Spinal cord (tissue), 10 donors: ENCODE measurements at places on chromosomes 1 and 21. TPM values are rescaled to one million over a fixed set of nuclear protein-coding genes. Genes with fewer than 3 reads are reported as not detected.

The GPN2 gene
- polyA plus RNA-seq = 30.0 TPM

DNA sequence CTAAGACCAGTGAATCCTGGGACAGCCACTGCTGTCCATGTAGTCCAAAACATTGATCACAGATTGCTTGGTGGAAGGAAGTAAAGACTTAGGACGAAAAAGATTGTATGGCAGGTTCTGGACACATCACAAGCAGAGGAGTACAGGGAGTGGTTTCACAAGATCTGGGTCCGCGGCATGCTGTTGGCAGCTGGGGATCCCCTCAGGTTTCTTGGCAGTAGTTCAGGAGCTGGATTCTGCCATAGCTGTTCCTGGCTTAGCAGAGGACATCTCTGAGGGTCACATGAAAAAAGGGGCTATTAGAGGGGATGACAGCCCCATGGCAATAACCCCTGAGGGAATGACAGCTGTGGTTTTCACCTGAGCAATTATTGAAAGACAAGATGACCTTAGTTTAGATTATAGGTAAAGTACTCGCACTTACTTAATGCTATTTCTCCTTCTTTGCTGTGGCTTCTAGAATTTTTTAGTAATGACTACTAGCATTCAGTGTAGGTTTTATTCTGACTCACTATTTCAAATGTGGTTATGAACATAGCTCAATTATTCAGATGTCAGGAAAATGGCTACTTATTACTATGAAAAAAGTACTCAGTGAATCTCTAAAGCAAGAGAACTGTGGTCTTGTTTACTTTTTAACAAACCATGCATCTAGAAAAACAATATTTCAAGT, 8.2 kb downstream of the KRTAP27-1 start:
- H3K4me1 ChIP-seq = no peaks in the 10 kb centered on the region
- no peaks in the 10 kb centered on the region for H3K27me3 ChIP-seq
- H3K4me3 ChIP-seq = no peak overlapping the region
- no peak overlapping the region for H3K27ac ChIP-seq
- DNase-seq = no peak

DNA sequence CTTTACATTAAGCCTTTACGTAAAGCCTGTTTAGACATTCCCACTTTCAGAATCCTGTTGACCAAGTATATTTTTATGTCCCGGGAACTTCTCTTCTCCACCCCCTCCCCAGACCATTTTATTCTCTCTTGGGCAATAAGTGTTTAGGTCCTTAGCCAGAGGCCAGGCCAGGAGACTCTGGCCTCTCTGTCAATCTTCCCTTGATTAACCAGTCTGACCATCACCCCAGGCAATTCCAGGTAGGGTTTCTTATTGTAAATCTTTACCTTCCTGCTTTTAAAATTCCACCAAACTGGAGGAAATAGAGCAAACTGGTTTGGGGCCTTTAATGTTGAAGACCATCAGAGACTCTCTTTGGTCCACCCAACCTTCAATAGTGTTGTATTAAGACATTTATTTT, 12.2 kb upstream of the IFI6 start:
- no peaks in the 10 kb centered on the region for H3K36me3 ChIP-seq
- no peak for DNase-seq
- H3K27ac ChIP-seq = no peak overlapping the region
- no peak overlapping the region for H3K4me3 ChIP-seq
- no peaks in the 10 kb centered on the region for H3K27me3 ChIP-seq

- no peak overlapping the region for H3K27ac ChIP-seq
- no peak overlapping the region for H3K4me3 ChIP-seq
- H3K4me1 ChIP-seq = no peaks in the 10 kb centered on the region
- H3K36me3 ChIP-seq = no peaks in the 10 kb centered on the region
Observed at GRCh38 chr21:28445141-28445830, 547.4 kb downstream of the LTN1 start.

GRCh38 chr1:93847811-93848288, 31.2 kb downstream of the DNTTIP2 start:
- DNase-seq = peak; percentile 88
- no peaks in the 10 kb centered on the region for H3K36me3 ChIP-seq
- H3K27me3 ChIP-seq = no peaks in the 10 kb centered on the region
- H3K4me1 ChIP-seq = peaks cover 16% of the 10 kb centered on the region
- H3K27ac ChIP-seq = peak overlapping the region; percentile 99

The TRPM2 gene
- 17.8 TPM for polyA plus RNA-seq

DNA sequence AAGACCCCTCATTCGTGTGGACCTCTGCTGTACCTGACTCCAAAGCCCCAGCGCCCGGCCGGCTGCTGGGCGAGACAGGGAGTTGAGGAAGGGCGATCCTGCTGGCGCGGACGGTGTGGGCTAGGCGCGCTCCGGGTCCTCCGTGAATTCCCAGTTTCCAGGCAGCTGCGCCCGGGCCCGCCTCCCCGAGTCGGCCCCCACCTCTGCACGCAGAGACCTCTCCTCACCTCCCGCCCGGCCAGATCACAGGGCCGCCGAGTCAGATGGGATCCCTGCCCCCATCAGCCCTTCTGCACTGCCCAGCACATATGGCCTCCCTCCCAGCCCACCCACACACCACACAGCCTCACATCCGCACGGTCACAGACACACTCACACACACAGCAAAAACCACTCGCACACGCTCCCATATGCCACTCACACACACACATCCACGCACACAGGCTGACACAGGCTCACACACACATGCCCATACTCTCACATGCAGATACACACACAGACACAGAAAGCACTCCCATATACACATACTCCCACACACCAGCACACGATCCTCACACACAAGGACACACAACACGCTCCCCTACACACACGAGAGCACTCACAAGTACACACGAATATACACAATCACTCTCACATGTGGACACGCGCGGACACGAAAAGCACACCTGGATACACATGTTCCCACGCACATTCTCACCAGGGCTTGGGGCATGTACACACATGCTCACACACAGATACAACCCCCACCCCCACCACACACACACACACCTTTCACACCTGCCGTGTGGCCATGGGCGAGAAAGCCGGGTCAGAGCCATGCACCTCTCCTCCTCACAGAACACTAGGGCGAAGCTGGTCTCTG, 7.2 kb upstream of the GUCA2B start:
- peaks cover 18% of the 10 kb centered on the region for H3K4me1 ChIP-seq
- H3K36me3 ChIP-seq = no peaks in the 10 kb centered on the region
- H3K27me3 ChIP-seq = peaks cover 31% of the 10 kb centered on the region
- H3K4me3 ChIP-seq = no peak overlapping the region
- DNase-seq = no peak

DNA sequence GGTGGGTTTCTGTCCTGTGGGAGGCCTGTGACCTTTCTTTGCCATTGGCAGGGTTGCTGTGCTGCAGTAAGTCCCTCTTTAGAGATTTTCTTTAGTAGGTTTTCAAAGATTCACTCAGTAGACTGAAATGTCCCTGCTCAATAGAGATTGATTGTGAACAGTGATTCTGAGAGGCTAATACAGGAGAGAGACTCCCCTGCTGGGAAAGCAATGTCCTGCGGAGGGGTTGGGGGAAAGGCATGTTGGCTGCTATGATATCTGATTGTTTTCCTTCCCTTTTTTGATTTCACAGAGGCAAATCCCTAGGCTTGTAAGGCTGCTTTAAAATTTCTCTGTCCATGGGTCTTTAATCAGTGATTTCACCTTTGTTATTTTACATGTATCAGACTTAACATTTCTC, 589.9 kb downstream of the ADGRL2 start:
- H3K27me3 ChIP-seq = no peaks in the 10 kb centered on the region
- H3K27ac ChIP-seq = no peak overlapping the region
- H3K4me3 ChIP-seq = no peak overlapping the region
- peaks cover 2% of the 10 kb centered on the region for H3K4me1 ChIP-seq
- no peaks in the 10 kb centered on the region for H3K36me3 ChIP-seq

The ITPKB gene
- polyA plus RNA-seq = 31.3 TPM

The HSD3B2 gene
- not detected for polyA plus RNA-seq

- H3K27me3 ChIP-seq = no peaks in the 10 kb centered on the region
- H3K4me3 ChIP-seq = no peak overlapping the region
- no peak overlapping the region for H3K27ac ChIP-seq
- peaks cover 4% of the 10 kb centered on the region for H3K4me1 ChIP-seq
- H3K36me3 ChIP-seq = peaks cover 5% of the 10 kb centered on the region
Observed at GRCh38 chr1:205190845-205191577, 20.5 kb downstream of the DSTYK start.

DNA sequence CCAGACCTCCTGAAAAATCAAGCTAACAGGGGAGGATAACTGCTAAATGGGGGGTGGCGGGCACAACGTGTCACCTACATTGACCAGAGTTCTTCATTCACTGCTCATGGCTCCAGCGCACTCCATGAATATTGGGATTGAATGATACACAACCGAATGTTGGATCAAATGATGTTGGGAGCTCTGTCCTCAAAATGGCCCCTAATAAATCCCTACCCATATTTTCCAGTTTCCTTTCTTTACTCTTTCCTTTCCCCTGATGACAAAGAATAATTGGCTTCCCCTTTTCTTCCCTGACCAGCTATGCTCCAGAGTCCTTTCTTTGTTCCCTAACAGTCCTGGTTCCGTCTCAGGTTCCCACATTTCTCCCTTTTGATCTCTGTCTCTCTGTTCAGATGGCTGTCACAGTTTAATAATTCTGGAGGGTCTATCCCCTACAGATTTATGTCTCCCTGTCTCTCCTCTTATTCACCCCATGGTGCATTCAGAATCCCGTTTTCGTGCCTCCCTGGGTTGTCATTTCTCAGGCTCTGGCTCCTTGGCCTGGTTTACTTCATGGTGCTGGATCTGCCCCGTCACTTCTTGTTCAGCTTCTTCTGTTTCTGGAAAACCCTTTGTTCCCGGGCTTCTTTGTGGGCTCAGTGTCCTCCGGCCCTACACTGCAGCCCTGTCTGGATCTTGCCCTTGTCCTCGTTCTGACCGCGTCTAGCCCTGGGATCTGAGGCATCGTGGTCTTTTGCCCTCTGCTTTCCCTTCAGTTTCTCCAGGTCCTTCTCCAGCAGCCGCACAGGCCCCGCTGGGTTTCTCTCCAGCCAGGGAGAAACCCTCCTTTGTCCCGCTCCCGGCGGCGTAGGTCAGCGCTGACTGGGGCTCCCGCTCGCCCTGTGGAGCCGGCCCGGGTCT, 78.3 kb downstream of the NDUFS5 start:
- peaks cover 40% of the 10 kb centered on the region for H3K4me1 ChIP-seq
- peaks cover 5% of the 10 kb centered on the region for H3K36me3 ChIP-seq
- no peaks in the 10 kb centered on the region for H3K27me3 ChIP-seq
- peak overlapping the region; percentile 44 for H3K4me3 ChIP-seq

DNA sequence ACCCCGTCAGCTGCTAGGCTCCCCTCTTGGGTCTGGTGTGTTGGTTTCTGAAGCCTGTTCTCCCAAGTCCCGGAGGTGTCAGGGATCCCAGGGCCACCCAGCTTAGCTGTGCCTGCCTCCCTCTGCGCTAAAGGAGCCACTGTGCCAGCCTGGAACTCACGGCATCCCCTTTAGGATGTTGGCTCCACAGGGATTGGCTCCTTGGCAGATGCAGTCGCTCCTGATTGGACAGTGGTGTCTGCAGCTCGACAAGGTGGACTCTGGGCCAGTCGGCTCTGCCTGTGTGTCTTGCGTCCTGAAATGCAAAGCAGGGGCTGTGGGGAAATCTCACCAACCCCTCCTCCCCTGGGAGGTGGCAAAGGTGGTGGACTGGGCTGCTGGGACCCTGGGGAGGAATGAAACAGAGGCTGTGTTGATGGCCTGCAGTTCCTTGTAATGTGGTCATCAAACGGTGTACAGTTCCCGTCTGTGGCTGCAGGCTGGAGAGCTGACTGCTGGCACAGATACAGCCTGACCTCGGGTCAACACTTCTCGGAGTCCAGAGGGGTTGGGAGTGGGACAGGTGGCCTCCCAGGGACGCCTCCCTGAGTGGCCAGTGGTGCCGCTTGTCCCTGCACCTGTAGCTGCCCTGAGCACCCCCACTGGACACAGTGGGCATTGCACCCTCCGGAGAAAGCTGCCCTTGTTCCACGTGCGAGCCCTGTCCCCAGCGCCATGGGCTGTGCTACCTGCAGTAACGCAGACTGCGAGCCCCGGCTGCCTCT, 11.5 kb upstream of the KCNAB2 start:
- H3K27ac ChIP-seq = no peak overlapping the region
- H3K4me1 ChIP-seq = peaks cover 18% of the 10 kb centered on the region
